ENCODE measurements at places on chromosomes 6 and 20. TPM values are rescaled to one million over a fixed set of nuclear protein-coding genes. Genes with fewer than 3 reads are reported as not detected.

DLK2 gene
- 0.50 TPM for total RNA-seq

MDFI gene
- total RNA-seq, result 16.9 TPM

APCDD1L gene
- total RNA-seq, result 1.2 TPM

ZNF133 gene
- 12.8 TPM for total RNA-seq

DEK gene
- 67.2 TPM for total RNA-seq

ETV7 gene
- total RNA-seq, result 4.6 TPM

NHSL1 gene
- total RNA-seq, result 31.4 TPM

RFX6 gene
- not detected for total RNA-seq
